ENCODE measurements at places on chromosomes 1 and 21.
A peak's percentile ranks its signal among the peaks of the same experiment; 100 is the strongest.

DNA sequence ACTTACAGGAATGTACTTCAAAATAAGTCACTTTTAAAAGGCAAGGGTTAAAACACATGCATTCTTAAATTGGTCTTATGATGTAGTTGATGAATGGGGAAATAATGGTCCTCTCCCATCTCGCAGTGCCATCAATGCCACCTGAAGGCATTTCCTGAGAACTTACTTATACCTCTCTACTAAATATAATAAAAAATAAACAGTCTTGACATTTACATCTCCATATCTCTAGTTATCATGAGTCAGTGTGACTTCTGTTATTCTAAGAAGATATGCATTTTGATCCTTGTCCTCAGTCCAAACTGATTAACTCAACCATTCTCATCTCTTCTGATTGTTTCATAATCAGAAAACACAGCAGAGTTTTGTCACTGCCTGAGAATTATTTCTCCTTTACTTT, 253.9 kb downstream of the USH2A start:
- DNase-seq = no peak

DNA sequence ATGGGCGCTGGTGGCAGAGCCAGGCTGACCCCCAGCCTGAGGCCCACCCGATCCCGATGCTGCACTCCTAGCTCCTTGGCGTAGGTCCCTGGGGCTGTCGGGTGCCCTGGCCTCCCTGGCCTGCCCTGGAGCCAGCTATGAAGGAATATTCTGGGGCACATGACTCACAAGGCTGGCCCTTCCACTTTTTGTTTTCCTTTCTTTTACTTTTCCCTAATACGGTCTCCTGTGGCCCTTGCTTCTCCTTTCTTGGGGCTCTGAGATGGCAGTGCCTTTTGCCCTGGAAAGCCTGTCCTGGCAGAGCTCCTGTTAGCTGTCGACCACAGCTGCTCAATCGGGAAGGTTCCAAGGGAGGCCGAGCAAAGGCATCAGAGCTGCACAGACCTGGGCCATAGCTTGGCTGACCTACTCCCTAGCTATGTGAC, 22.1 kb downstream of the ARHGEF10L start:
- peak; percentile 73 for DNase-seq

- no peak for DNase-seq
Measured at GRCh38 chr1:61259379-61260148, 177.2 kb downstream of the NFIA start.

DNA sequence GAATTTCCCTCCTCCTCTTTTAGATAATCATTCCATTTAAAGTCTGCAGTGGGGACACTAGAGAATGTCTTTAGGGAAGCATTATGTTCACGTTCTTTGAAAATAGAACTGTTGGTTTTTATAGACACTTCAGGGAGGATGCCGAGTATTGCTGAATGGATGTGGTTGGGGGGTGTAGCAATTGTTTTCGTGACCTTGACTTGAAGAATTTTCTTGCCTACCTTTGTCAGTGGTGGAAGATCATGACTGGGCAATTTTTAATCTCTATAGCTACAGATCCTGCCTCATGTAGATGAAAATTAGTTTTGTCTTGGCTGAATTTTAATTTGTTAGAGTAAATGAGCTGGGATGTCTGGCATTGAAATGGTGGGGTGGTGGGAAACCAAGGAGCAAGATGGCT, 3.8 kb downstream of the SMG7 start:
- no peak for DNase-seq

DNA sequence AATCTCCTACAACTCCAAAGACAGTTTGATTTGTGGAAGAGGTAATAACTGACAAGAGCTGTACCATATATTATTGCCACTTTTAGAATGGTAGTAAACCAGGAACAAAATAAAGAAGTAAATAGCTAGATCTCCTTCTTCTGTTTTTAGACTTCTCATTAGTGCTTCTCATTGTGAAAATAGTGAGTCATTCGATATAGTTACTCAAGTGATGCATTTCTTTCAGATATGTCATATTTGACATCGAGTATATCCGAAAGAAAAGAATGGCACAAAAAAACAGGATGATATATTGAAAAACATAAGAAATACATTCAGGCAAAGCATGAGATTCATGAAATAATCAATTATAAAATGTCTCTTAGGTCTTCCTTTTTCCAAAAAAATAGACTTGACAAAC, 1346.1 kb downstream of the BRINP3 start:
- no peak for DNase-seq

DNA sequence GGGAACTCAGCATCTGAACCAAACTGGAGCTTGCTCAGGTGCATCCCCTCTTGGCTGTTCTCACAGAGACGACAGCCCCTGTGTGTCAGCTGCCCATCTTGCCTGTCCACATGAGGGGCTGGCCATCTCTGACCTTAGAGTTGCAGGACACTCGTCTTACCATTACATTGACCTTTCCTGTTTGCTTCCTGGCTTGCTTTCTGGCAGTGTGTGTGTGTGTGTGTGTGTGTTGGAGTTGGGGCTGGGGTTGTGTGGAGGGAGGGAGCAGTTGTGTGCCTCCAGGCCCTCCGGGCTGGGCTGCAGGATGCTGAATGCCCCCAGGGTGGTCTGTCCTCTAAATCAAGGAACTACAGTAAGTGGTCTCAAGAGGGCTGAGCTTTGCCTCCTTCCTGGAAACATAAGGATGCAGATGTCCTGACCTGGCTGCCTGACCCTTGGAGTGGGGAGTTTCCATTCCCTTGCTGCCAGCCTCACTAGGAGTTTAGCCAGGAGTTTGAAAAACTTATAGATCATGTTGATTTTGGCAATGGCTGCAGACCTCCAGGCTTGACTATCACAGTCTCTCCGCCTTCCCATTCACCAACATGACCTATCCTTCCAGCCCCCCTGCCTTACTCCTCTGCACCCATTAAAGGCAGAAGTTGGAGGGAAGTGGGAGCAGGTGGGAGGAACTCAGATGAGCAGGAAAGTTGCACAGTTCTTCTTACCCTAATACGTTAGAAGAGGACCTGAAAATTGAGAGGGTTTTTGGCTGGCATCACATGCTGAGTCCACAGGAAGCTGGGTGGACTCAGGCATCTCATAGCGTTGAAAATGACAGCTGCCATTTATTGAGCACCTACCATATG, 19.0 kb downstream of the RASSF5 start:
- no peak for DNase-seq

- DNase-seq = no peak
Measured at GRCh38 chr1:208559597-208560329, 315.6 kb upstream of the PLXNA2 start.
